Ovary (tissue), 10 donors: ENCODE measurements at places on chromosomes 4 and X.

GRCh38 chr4:122329876-122330565, 48.8 kb upstream of the ADAD1 start:
- DNase-seq: no peak

GRCh38 chrX:40755291-40756249, 20.2 kb upstream of the MED14 start:
- no peak for DNase-seq

- no peak for DNase-seq
These were observed 100.5 kb downstream of the BLTP1 start for GRCh38 chr4:122252584-122252983.

GRCh38 chrX:117788339-117788738, 328.3 kb downstream of the KLHL13 start:
- DNase-seq: no peak

DNA sequence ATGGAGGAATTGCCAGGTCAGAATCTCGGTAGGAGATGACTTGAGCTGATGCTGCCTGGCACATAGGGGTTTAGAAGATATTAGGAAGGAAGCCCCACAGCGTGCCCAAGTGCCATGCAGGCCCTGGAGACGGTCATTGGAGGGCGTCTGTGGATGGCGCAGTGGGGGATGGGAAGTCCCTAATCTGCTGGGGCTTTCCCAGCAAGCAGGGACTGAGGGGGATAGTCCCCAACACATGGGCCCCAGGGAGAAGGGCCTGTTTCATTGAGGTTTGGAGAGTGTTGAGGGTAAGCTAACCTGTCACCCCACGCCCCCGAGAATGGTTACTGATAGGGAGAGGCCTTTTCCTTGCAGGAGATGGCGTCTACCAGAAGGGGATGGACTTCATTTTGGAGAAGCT, 7.8 kb downstream of the TAFAZZIN start:
- DNase-seq: no peak

DNA sequence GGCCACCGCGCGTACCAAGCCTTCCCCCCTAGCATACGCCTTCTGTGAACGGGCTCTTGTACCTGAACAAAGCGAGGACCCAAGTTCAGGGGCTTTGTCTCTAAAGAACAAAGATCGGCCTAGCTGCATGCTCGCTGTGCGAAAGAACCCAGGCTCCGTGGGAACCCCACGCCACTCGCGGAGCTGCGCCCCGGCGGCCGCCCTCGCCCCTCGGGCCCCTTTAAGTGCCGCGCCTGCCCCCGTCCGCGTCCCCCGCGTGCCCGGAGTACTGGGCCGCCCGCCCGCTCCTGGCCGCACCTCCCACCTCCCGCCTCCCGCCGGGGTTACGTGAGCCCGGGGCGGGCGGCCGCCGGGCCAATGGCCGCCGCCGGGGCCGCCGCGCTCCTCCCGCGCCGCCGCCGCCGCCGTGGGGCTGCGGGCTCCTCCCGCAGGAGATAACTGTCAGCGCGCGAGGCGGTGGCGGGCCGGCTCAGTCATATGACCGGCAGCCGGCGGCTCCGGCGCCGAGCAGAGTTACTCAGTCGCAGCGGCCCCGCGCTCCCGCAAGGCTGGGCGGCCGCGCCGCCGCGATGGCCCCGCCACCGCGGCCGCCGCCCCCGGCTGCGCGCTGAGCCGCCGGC, at the start of gene FNIP2:
Gene FNIP2 (plus strand): TSS at position 472 of the 620 bp plus-strand sequence. CDS start 187 bp downstream, outside the sequence.
- DNase-seq: peak; percentile 91

DNA sequence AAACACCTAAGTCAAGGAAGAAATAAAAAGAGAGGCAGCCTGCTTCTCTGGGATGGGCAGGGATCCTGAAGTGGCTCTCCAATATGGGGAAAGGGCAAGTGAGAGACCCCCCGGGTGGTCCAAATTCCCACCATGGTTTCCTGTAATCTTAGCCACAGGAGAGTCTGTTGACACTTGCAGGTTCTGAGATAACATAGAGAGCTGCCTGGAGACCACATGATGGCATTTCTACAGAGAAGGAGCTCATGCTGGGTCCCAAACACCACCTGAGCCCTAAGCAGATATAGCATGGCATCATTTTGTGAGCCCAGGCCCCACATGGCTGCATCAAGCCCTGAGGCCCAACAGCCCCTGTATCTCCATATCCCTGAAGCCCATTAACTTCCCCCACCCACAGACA, 26.1 kb downstream of the PABPC1L2B start:
- no peak for DNase-seq

GRCh38 chr4:140603286-140603685, 34.5 kb upstream of the UCP1 start:
- no peak for DNase-seq

DNA sequence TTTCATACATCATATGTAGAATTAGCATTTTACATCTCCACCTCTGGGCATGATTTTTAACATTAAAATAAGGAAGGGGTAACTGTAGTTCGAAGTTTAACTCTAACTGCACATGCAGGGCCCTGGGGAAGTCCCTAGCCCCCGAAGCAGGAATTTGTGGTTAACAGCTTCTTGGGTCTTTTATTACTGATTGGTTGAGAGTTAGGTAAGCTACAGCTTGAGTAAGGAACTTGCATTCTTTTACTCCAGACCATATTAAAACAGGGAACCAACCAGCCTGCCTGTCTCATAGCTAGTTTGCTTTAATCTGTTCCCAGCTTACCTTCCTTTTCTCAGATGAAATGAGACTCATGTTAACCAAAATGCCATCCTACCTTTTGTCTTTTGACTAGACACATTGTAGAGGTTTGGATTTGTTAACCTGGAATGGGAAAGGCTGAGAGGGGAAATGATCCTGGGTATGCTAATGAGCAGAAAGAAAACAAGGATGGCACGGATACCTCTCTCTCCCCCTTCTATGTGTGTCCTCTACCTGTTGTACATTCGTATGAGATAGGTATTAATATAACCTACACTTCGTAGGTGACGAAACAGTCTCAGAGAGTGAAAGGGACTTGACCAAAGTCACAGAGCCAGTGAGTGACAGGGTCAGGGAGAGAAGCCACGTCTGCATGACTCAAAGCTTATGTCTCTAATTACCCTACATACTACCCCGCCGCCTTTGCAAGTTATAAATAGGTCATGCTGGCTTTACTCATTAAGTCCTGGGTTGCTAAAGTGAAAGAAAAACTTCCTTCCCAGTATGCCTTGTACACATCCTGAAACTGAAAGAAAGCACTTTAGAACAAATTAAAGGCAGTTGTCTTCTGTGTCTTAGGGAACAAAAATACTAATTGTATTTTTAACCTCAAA, 119.5 kb upstream of the AFF2 start:
- no peak for DNase-seq

DNA sequence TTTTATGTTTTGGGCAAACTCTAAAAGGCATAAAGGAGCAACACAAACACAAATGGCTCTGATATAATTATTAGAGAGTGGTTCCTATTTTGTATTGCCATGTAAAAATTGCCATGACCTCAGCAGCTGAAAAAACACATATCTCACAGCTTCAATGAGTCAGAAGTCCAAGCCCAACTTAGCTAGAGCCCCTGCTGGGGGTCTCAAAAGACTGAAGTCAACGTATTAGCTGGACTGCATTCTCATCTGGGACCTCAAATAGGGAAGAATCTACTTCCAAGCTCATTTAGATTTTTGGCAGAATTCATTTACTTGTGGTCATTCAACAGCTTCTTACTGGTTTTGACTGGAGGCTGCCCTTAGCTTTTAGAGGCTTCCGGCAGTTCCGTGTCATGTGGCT, 47.4 kb downstream of the FREM3 start:
- no peak for DNase-seq

DNA sequence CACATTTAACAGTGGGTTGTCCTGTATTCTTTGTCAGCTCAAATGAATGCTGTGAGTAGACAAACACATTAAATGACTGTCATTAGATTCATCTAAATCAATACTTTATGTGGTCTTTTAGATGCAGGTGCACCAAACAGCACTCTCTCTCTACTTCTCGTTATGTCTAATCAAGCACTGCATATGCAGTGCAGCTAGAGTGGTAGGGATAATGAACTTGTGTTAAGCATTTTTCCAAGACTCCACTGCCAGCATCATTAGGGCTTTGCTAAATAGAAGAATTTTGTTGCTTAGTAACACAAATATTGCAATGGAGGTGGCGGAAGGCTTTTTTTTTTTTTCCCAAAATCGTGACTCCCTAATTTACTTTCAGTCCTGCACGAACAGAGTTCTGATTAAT, 447.0 kb upstream of the GALNT7 start:
- DNase-seq: no peak

- DNase-seq: no peak
These were observed 118.1 kb upstream of the PRR32 start for GRCh38 chrX:126701380-126701779.

GRCh38 chr4:47659342-47659741, 174.3 kb downstream of the ATP10D start:
- no peak for DNase-seq

- no peak for DNase-seq
These were observed 1470.6 kb upstream of the PABPC4L start for GRCh38 chr4:135672202-135672601.

DNA sequence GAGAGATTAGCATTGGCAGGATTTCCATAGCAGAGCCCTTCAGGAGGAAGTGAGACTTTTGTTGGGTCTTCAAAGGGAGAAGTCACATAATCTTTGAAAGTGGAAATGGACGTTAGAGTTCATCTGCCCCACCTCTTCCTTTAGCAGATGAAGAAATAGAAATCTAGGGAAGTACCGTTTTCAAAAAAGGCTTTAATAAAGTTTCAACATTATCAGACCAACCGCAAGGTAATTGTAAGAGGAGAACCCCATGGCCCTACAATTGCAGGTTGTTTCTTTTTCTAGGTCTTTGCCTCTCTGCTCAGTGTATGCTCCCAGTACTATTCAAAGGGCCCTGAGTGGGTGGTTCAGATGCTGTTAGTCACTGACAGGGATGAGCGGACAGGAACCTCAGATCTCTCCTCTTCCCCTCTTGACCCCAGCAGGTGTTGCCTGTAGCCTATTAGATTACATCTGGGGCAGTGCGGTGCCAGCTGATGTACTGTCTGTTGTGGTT, 48.6 kb upstream of the AP1S2 start:
- DNase-seq: no peak

DNA sequence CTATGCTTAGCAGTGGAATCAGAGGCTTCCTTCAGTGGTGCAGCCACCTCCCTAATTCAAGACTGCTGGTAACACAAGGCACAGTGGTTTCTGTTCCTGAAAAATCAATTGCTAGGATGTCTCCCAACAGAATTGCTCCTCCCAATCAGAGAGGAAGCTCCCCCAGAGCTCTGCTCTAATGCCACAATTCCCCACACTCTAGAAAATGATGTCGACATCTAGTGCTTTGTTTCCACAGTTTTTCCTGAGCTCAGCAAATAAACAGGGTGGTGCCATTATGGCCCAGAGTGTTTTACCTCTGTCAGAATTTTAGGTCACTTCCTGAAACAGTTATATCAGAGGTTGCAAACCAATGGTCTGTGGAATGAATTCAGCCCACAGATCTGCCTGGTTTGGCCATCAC, 24.7 kb downstream of the TAB3 start:
- no peak for DNase-seq

DNA sequence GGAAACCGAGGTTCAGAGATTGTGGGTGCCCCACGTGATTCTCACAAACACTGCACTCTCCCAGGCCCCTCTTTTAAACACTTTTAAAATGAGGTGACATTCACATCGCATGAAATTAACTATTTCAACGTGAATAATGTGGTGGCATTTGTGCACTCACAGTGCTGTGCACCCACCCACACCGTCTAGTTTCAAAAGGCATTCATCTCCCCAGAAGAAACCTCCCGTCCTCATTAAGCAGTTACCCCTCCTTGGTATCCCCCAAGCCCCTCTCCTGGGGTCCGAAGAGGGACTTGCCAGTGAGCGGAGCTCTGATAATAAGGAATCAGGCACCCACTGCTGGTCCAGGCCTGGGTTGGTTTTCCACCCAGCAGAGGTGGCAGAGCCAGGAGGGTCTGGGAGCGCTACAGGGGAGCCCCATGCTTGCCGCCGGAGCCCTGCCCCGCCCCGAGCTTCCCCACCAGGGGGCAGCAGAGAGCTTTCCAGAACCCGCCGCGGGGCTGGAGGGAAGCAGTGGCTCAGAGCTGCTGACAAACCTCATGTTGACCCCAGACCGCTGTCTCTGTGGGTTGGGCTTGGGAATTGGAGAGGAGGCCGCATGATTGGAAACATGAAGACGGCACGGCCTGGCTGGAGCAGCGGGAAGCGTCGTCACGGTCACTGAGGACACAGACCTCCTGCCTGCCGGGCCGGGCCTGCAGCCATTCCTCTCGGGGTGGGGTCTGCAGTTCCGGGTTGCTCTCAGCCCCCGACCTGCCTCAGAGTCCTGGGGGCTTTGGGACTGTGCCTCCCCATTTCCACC, 27.5 kb upstream of the HTRA3 start:
- peak; percentile 93 for DNase-seq

DNA sequence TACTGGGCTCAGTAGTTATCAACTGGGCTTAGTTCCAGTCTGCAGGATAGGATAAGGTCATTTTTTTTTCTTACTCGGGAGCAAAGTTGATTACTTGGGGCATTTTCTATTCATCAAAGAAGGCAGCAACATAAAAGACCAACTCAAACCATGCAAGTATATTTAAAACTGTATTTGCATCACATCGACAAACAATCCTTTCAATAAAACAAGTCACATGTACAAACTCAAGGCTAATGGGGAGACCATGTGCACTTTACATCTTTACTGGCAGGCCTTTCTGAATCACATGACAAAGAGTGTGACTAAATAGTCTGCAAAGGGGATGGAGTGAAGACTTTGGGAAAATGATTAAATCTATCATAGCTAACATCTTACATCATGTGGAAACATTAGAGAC, 610.4 kb upstream of the BOD1L1 start:
- no peak for DNase-seq

DNA sequence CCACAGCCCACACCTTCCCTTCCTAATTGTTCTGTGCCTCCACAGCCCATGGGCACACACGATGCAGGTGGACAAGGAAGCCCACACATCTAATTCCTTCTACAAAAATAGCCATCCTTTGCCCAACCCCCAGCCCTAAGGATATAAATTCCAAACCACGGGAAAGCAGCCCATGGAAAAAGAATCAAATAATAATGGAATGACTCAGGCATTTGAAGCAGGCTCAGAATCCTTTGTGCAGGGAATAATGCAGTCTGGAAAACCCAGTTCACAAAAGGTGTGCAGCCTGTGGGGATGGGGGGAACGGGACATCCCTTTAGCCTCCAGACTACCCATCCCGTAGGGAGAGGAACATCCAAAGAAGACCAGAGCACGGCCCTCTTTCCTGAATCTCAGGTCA, 342.3 kb upstream of the GALNT7 start:
- DNase-seq: no peak

- no peak for DNase-seq
These were observed 776.8 kb downstream of the CCSER1 start for GRCh38 chr4:90904021-90904420.

DNA sequence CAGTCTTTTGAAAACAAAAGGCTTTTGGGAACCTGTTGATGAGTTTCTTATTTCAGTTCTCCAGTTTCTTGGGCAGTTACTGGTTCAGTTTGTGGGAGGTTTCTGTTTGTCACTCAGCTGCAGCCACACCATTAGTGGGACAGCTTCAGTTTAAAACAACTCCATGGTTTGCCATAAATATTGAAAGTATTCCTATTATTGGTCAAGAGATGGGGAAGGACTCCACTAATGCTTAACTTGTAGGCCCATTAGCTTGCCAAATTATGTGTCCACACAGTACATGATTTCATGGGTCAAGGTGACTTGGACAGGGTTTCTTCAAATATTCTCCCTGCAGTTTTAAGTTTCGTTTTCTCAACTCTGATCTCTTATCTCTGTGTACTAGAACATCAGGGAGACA, 15.5 kb upstream of the ASIC5 start:
- no peak for DNase-seq
